ENCODE measurements at places on chromosomes 4 and X. TPM values are rescaled to one million over a fixed set of nuclear protein-coding genes. Genes with fewer than 3 reads are reported as not detected.

HTN3 gene
- not detected for total RNA-seq

YIPF7 gene
- total RNA-seq = 0.44 TPM

SH3RF1 gene
- total RNA-seq = 18.5 TPM

TMEM35A gene
- total RNA-seq = 24.5 TPM

ADAMTS3 gene
- 11.3 TPM for total RNA-seq

GDI1 gene
- 190 TPM for total RNA-seq

SMPX gene
- total RNA-seq = 41.5 TPM

TMEM164 gene
- total RNA-seq = 34.7 TPM

TMEM47 gene
- total RNA-seq = 86.8 TPM

TLR10 gene
- total RNA-seq = 0.71 TPM

DUX4 gene
- not detected for total RNA-seq

TAF7L gene
- not detected for total RNA-seq

ATP10D gene
- total RNA-seq = 27.5 TPM

APLN gene
- 2.8 TPM for total RNA-seq

VCX2 gene
- total RNA-seq = not detected

KCNIP4 gene
- total RNA-seq = 16.3 TPM

PABPC5 gene
- 8.4 TPM for total RNA-seq

DMRTC1 gene
- 1.2 TPM for total RNA-seq

IL15 gene
- total RNA-seq = 2.4 TPM

NSG1 gene
- 54.9 TPM for total RNA-seq

F8 gene
- total RNA-seq = 5.9 TPM
